ENCODE measurements at places on chromosomes 4 and X.

DNA sequence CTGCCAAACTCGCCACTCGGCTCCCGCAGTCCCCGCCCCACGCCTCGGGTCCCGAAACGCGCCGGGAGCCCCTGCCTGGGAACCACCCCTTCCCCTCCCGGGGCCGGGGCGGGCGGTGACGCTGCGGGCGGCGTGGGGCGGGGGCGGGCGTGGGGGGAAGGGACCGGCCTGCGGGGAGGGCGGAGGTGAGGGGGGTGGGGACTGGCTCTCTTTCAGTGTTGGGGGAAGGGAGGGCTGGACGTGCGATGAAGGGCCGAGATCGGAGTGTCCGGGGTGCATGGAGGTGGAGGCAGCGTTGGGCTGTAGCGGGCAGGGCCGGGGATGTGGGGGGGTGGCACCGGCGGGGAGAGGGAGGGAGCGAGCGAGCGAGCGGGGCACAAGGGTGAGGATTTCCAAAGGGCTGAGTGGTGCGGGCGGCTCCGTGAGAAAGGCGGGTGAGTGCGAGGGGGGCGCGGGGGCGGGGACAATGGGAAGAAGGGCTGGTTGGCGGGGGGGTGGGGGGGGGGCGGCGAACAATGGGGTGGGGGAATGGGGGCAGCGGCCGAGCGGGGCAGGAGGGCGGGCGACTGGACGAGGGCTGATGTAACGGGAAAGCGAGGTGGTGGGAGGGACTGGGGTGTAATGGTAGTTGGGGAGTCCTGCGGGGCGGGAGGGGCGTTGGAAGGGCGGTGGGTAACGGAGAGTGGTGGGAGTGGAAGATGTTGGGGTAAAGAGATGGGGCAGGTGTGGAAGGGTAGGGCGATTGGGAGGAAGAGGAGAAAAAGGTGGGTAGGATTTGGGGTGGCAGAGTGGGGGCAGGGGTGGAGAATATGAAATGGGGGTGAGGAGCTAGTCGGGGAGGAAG, 578 bp downstream of the DCUN1D4 start:
- DNase-seq = peak; percentile 44

GRCh38 chrX:64739792-64740378, 236.4 kb downstream of the ZC4H2 start:
- no peak for DNase-seq

- no peak for DNase-seq
Observed at GRCh38 chr4:154366956-154367355, 124.6 kb downstream of the DCHS2 start.

GRCh38 chr4:147874109-147874508, 142.2 kb downstream of the ARHGAP10 start:
- no peak for DNase-seq

- no peak for DNase-seq
Observed at GRCh38 chr4:138330531-138330930, 88.4 kb upstream of the SLC7A11 start.

DNA sequence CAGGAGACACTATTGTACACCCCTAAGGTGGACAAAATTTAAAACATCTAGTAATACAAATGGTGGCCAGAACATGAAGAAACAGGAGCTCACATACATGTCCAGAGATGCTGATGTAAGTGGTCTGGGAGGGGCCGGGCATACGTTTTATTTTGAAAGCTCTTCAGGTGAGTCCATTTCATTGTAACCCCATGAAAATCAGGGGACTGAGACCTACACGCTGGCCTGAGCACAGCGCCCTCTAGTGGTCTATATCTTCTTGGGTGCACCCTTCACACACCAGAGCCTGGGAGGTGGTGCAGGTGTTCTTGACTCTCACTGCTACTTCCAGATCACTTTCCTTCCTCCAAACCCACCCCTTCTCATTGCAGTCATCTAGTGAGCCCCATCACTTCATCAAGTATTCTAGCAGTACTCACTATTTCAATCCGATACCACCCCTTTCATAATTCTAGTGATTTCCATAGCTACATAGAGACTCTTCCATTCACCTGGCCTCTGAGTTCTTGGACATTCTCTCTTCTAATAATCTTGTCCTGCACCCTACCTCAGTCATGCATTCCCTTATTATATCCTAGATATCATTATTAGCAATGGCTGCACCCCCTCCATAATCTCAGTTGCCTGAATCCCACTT, 4.3 kb upstream of the TLR6 start:
- peak; percentile 54 for DNase-seq

GRCh38 chr4:100422894-100423293, 94.9 kb downstream of the EMCN start:
- DNase-seq = no peak

GRCh38 chr4:4673070-4673469, 131.2 kb upstream of the STX18 start:
- no peak for DNase-seq

- DNase-seq = no peak
Observed at GRCh38 chr4:38210396-38211114, 250.4 kb downstream of the PTTG2 start.

DNA sequence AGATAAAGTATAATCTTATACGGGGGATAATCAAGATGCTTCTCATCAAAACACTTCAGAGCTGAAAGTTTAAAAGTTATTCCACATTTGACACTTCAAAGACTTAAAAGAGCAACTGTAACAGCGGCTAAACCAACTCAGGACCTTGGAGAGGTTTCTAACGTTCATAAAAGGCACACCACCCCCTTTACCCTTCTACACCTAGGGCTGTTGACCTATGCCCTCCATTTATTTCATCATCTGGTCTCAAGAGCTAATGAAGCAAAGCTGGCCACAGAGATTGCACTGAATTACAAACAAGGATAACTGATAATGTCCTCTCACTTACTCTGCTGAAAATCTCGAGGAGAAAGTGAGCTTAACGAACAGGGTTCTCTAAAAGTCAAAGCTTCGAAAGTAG, 1.1 kb upstream of the RPS6KA6 start:
- DNase-seq = no peak

GRCh38 chrX:74464722-74465121, 43.4 kb downstream of the SLC16A2 start:
- no peak for DNase-seq

DNA sequence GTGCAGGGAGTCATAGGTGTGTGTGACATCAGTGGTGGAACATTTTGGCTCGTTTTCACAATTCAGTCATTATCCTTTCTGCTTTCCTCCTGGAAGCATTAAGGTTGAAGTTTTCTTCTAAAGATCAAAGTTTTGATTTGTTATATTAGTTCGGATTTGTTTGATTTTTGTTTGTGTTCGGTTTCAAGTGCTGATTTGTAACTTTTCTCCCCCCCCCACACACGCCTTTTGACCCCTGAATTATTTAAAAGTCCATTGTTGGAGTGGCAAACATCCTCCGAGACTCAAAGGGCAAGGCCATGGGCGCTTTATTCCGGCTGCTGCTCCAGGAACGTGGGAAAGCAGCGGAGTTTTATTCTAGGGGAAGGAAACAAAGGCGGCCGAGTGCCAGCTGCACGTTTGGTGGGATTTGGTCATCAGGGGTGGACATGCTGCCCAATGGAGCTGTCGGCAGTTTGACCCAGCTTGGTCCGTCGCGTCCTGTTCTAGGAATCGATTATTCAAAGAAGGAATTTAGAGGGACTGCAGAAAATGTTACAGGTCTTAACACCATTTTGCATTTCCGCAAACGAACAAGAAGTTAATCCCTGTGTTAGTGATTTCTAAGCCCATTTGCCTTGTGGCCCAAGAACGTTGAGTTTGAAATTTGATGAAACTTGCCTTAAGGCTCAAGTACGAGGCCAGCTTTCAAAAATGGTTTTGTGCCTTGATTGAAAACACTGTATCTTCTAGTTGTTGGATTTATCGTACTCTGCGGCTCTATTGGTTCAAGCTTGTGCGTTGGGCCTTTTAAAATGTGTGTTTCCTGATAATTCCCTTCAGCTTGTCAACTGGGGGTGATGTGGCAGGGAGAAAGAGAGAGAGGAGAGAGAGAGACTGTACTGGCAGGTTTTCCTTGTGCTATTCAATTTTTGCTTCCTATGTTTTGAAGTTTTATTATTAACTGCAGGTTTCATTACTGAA, 565 bp upstream of the ZNF41 start:
- DNase-seq = no peak

GRCh38 chrX:119482481-119483480, 14.5 kb downstream of the SLC25A5 start:
- peak; percentile 52 for DNase-seq

DNA sequence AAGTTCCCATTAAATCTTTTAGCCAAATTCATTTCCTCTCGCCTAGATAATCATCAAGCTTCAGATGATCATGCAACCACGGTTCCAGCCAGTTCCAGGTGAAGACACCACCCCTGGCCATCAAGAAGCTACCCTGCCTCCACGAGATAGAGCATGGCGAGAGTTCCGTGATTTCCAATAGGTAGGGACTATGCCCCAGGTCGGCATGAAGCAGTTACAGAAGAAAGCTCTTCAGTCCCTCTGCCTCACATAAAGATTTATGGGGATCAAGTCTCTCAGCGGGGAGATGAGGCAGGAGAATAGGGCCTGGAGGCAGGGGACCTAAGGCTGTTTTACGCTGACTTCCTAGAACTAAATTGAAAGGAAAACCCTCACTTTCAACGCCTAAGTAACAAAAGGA, 183.9 kb downstream of the OR13H1 start:
- no peak for DNase-seq

DNA sequence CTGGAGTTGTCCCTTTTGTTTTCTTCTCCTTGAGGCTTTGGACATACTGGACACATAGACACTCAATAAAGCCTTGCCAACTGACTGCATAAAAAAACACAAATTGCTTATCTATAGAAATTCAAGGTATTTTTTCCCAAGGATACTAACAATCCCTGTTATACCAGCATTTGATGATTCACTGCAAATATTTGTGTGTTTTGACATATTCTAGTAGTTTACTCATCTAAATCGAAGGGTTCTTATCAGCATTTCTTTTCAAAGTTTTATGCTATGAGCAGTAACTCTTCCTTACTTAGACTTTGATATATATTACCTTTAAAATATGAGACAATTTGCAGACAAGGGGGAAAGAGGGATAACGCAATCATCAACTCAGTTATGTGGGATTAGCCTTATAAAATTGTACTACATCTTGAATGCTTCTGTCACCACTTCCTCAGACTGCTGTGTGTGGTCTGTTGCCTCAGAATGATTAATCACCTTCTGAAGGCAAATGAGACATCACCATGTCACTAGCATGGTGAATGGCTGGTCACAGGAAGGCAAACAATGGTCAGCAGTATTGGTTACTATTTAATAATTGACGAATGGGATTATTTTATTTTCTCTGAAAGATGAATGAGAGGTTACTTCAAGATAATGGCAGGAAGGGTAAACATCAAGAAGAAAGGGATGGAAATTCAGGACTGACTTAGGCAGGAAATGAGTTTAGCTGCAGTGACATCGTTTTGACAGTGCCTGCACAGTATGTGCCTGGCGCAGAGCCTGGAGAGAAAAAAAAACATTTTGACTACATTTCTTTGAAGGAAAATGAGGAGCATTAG, 544.3 kb upstream of the CNKSR2 start:
- DNase-seq = no peak

- DNase-seq = no peak
Observed at GRCh38 chr4:120843849-120844527, 78.5 kb downstream of the PRDM5 start.

- DNase-seq = no peak
Observed at GRCh38 chr4:146450524-146450923, 71.2 kb downstream of the SLC10A7 start.

GRCh38 chr4:152115794-152116193, 355.0 kb upstream of the GATB start:
- no peak for DNase-seq

GRCh38 chr4:102328045-102328444, 17.2 kb downstream of the SLC39A8 start:
- no peak for DNase-seq

DNA sequence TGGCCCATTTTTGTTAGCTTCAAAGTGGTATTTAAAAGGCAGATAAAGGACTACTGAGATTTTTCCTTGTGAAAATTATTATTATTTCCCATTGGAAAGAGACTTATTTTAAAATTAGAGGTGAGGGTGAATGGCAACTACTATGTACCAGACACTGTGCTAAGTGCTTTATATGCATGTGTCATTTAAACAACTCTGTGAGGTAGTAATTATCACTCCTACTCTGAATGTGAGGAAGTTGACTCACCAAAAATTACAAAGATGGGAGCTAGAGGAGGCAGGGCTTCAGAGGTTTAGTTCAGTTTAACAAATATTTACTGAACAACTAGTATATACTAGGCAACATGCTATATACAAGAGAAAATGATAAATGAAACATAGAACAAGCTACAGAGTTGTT, 78.2 kb downstream of the MSL3 start:
- DNase-seq = no peak

GRCh38 chrX:27619975-27620374, 29.8 kb downstream of the DCAF8L2 start:
- no peak for DNase-seq

GRCh38 chr4:51842167-51842553, 793 bp upstream of the DCUN1D4 start:
- no peak for DNase-seq

GRCh38 chrX:1023676-1024075, 188.8 kb downstream of the CRLF2 start:
- no peak for DNase-seq

DNA sequence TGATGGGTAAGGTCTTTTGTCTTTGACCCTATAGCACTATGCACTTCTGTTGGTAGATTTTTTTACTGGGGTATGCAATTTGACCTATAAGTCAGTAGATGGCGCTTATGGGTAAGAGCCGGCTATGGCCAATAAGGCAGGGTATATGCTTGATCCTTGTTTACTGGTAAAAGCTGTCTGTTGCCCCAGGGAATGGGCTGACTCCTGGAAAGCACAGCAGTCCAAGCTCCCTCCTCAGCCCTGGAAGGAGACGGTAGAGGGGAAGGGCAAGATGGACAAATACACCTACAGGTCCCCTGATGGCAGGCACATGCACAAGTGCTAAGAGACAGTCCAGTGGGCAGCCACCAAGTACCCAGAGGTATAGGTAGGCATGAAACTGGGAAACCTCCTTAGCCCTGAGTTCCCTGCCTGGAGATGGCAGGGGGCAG, 63.7 kb downstream of the ADAMTS3 start:
- DNase-seq = no peak

GRCh38 chr4:7444731-7445130, 10.0 kb upstream of the PSAPL1 start:
- no peak for DNase-seq

DNA sequence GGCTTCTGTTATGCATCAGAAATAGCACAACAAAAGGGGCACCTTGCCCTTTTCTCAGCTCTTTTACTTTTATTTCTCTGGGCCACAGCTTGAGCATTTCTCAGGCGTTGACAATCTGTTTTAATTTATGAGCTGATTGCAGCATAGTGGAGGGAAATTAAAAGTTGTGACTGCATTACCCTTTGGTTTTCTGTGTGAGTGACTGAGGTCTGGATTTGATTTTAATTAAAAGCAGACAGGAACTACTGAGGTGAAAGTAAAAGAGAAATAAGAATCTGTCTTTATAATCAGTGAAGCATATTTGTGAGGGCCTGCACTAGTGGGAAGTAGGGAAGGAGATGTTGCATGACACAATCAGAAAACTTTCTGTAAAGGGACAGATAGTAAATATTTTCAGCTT, 43.4 kb upstream of the GEMIN8 start:
- DNase-seq = no peak

DNA sequence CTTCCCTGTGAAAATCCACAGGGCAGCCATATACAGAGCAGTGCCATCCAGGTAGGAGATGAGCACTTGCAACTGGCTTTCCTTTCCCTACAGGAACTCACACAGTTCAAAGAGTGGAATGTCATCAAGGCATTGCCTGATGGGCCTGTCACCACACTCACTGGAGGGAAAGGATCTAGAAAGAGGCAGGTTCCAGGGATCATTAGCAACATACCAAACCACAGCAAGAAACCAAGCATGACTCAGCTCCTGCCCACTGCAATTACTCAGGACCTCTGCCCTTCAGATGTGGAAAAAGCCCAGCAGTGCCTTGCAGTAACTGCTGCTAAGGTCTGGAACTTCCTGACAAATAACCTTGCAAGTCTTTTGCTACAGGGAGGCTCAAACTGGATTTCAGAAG, 101.2 kb downstream of the ZNF674 start:
- DNase-seq = no peak

All from stimulated activated CD4-positive, alpha-beta T cell treated with anti-CD3 and anti-CD28 coated beads, Interleukin-4, amount 100 ng/mL, for 48 hours (primary cell).